DMS 273 treated with DMSO at 0.1 percent for 48 hours (cell line): ENCODE measurements at places on chromosomes 1 and 21.

DNA sequence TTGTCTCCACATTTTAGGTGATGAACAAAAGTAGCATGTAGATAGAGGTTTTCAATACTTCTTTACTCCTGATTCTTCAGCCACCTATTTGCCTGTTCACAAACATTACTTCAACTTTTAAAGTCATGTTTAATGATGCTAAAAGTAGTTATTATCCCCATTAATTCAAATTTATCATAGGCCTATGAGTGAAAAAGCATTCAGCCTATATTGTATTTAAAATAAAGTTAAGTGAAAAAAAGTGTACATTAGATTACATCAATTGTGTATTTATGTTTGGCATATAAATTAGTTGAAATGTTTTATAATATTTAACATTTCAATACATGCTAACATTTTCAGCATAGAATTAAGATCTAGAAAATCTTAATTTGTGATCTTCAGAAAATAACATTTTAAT, 10.5 kb downstream of the CDKN2C start:
- no peak for DNase-seq

DNA sequence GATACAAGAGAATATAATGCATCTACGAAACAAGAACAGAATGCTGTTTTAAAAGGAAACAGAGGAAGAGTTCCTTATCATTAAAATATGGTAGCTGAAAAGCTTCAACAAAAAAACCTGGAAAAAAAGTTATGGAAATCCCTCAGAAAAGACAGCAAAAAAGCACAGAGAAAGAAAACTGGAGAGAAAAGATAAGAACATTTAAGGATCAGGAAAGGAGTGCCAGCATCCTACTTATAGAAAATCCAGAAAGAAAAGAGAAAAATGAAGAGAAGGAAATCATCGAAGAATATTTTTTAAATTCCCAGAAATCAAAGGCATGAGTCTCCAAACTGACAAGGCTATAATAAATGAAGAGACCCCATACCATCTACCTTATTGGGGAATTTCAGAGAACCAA, 29.8 kb downstream of the SUSD4 start:
- DNase-seq: no peak

DNA sequence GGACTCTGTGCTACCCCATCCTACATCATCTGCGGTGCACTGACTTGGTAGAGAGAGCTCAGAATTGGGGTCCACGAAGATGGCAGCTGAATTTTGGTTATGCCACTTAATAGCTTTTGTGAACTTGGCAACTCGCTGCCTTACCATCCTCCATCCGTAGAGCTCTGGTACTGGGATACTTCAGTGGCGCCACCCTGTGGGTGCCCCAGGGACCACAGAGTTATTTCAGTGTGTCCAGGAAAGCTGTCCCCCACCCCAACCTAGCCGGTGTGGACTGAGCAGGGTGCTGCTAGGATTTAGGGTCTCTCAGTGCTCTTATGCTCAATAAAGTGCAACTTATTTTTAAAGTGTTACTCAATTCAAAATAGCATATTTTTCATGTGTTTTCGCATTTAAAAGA, 9.0 kb upstream of the USF1 start:
- DNase-seq: no peak

DNA sequence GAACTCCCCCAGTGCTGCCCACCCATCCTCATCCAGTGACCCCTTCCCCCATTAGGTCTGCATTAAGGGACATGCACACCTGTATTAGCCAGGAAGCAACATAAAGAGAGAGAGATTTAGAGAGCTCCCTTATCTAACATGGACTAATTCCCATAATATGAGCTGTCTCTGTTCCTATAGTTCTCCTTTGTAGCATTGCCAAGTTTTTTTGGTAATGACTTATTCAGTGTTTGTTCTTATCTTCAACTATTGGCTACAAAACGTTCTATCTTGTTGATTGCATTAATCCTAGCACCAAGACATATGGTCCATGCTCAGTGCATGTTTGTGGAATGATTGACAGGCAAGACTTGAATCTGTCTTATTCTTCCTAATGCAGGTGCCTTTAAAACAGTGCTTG, 264.0 kb downstream of the ADGRL2 start:
- DNase-seq: no peak

DNA sequence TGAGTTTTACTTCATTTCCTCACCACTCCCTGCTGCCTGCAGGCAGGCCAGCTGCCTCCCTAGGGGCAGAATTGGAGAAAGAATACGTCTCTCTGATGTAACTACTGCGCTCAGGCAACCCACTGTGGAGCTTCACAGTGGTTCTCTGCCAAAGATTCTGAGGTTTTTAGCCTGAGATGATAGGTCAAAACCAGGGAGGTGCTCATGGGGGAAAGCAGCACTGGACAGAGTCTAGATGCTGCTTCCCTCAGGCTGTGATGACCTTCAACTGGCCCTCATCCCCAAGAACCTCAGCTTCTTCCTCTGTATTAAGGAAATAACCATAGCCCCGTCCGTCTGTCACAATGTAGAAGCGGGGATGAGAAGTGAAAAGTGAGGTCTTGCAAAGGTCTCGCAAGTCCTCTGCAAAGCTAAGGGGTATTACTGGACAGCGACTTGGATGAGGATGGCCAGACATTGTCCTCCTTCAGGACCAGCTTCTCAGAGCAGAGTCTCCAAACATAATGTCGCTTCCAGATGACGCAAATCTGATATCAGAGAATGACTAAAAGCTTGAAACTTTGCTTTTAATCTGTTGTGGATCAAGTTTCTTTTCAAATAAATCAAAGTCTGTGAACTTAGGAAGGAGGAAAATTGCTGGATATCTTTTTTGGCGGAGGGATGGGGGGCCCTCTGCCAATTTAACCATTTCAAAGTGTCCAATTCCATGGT, 65.9 kb upstream of the ATP5PO start:
- DNase-seq: no peak

- no peak for DNase-seq
Observed at GRCh38 chr21:29233256-29233546, 65.5 kb upstream of the BACH1 start.

DNA sequence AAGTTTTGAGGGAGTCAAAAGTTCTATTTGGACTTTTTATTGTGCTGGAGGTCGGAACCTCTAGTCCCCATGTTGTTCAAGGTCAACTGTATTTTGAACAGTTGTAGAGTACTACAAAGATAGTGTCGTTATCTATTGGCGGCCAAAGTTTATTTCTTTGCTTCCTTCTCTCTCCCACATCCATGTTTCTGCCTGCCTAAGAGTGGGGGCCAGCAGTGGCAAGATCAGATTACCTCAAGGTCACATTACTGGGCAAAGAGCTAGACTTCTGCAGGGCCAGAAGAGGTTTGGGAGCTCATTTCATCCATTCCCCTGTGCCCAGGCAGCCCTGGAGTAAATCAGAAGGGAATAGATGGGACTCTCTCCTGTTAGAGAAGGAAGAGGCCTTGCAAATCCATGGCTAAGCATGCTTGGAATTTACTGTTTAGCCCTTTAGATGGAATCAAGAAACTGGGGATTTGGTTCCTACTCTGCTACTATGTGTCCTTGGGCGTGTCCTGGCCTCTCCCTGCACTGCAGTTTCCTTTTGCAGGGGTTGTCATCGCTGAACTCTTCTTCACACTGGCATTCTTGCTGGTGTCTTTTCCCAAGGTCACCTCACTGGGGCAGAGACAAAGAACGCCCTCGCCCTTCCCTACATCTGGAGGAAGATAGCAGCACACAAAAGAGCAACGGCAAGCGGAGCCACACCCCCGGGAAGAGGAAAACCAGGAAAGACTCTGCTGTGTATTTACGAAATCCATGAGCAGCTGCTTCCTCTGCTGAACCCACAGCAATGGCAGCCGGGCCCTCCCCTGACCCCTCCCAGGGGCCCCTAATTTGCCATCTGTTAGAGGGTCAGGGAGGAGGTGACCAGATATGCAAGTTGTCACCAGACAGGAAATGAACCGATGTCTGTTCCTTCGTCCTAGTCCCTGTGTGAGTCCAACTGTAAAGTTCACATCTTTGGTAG, 73.3 kb downstream of the PLPP3 start:
- DNase-seq: no peak
